ENCODE measurements at places on chromosomes 16 and 17. TPM values are rescaled to one million over a fixed set of nuclear protein-coding genes. Genes with fewer than 3 reads are reported as not detected.

Gene MVP
- 35.7 TPM for total RNA-seq

Gene RHBDL1
- 2.2 TPM for total RNA-seq

Gene KRTAP4-1
- total RNA-seq: not detected

GRCh38 chr17:49191409-49191916 is 18.9 kb downstream of the GNGT2 start:
- DNase-seq: no peak

DNA sequence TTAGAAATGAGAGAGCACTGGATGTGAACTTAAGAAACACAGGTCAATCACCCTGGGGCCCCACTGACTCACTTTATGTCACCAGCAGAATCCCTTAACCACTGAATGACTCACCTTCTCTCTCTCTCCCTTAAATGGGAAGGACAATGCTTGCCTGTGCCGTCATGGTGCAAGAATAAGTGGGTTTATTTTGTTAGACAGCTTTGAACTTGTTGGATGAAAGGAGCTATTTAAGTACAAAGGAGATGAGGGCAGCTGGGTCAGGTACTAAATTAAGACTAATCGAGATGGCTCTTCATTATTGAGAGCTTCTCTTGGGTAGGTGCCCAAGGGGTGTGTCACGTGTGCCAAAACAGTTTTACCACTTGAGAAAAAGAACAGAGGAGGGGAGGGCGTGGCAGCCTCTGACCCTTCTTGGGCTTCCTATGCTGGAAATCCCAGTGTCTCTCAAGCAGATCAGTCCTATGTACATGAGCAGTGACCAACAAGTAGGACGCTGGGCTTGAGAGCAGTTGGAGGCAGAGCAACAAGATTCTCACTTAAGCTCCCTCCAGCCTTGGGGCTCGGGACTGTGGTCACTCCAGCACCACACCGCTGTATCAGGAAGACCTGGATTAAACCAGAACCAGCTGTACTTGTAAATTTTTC is 6.7 kb upstream of the KRT31 start:
- no peak for DNase-seq

- peak; percentile 69 for DNase-seq
These were observed 251.9 kb downstream of the SEC14L1 start for GRCh38 chr17:77392376-77393273.

GRCh38 chr17:67151717-67152116 is 93.3 kb downstream of the HELZ start:
- no peak for DNase-seq

GRCh38 chr17:1462164-1463112 is 6.4 kb upstream of the CRK start:
- no peak for DNase-seq

DNA sequence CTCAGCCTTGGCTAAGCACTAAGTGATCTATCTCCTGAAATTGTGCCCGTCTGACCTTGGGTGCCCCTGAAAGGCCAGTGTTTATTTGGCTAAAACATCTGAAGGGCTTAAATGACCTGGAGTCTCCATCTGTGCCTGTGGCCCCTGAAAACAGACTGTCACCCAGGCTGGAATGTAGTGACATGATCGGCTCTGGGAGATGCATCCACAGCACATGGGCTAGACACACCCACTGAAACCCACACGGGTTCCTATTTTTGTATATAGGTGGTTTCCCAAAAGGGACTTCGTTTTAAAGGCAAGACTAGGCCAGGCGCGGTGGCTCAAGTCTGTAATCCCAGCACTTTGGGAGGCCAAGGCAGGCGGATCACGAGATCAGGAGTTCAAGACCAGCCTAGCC is 13.5 kb downstream of the CEP295NL start:
- no peak for DNase-seq

DNA sequence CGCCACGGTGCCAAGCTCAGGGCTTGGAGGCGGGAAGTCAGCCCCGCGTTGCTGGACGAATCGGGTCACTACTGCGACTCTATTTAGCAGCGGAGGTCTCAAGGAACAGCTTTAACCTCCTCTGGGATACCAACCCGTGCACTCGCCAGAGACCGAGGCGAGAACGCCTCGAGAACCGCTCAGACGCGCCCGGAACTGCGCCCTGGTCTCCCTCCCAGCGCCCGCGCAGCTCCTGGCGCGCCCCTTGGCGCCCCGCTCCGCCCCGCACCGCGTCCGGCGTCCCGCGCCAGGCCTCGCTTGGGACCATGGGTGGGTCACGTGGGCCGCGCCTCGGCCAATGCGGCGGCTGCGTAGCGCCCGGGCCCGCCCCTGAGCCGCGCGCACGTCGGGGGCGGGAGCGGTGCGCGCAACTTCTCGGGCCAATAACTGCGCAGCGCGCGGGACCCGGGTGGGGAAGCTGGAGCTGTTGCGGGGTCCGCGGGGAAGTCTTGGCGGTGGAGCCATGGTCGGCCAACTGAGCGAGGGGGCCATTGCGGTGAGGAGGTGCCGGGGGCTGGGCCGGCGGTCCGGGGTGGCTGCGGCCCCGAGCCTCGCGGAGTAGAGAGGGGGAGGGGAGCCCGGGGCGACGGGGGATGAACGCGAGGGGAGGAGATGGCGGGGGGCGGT is at the start of the genes RPA1 and SMYD4:
Gene RPA1 (plus strand): TSS at position 414 of the 666 bp plus-strand sequence. CDS start 89 bp downstream, at position 503.
Gene SMYD4 (minus strand): TSS at position 311 of the 666 bp plus-strand sequence. CDS start 1,908 bp downstream, outside the sequence.
- peak; percentile 90 for DNase-seq

DNA sequence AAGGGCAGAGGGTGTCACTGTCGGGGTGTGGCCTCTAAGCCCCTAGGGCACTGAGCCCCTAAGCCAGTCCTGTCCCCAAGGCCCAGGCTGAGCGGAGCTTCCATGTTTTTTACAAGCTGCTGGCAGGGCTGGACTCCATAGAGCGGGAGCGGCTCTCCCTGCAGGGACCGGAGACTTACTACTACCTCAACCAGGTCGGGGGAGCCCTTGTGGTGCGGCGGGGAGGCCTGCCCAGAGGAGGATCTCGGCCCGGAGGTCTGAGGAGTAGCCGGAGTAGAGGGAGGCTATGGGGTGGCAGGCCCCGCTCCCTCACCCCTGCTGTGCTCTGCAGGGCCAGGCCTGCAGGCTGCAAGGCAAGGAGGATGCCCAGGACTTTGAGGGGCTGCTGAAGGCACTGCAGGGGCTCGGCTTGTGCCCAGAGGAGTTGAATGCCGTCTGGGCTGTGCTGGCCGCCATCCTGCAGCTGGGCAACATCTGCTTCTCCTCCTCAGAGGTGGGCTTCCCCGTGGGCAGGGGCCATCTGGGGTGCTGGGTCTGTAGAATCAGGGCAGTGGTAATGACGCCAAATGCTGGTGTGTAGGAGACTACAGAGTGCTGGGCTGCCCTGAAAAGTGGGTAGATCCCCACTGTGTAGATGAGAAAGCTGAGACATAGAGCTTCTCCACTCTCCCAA is 4.9 kb downstream of the MYO15B start:
- DNase-seq: no peak

- DNase-seq: no peak
These were observed 2.9 kb upstream of the LYRM9 start for GRCh38 chr17:27895940-27896535.

Measured in heart right ventricle (tissue), 16 donors.